ENCODE measurements at places on chromosomes 1 and 21.

GRCh38 chr1:77831976-77832711 lies 52.7 kb downstream of the MIGA1 start:
- no peak for DNase-seq

DNA sequence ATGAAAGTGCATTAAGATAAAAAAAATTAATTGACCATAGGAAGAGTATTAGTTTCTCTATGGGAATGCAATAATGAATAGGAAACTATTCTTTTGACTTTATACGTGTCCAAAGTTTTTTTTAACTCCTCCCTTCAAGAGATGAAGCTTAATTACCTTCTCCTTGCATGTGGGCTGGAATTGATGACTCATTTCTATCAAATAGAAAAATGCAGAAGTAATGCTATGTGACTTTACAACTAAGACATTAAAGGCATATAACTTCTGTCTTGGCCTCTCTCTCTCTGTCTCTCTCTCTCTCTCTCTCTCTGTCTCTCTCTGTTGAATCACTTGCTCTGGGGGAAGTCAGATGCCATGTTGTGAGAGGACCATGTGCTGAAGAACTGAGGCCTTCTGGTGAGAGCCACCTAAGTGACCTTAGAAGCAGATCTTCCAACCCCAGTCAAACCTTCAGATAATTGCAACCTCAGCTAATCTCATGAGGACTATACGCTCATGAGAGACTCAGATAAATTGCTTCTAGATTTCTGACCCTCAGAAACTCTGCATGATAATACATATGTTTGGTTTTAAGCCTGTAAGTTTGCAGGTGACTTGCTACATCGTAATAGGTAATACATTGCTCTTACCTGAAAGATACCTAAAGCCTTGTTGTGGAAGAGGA lies 414.2 kb downstream of the KCNT2 start:
- DNase-seq, result no peak

- no peak for DNase-seq
Observed at GRCh38 chr21:19123053-19123452, 719.5 kb upstream of the TMPRSS15 start.

- DNase-seq, result no peak
Observed at GRCh38 chr1:76961181-76961819, 94.0 kb downstream of the ST6GALNAC5 start.

DNA sequence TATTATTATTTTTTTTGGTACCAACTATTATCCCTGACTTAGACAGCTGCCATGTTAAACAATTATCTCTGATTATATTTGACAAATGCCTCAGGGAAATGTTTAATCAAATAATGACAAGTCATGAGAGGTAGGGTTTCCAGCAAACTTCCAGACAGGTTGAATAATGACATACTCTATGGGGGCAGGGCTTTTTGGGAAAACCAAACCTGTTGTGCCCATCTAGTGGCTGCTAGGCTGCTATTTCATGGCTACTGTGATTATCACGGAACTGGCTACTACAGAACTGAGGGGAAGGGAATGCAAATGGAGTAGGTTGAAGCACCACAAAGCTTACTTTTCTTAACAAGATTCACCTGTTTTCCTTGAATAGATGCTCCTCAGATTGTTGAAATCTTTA lies 77.6 kb downstream of the DUSP10 start:
- DNase-seq, result no peak

DNA sequence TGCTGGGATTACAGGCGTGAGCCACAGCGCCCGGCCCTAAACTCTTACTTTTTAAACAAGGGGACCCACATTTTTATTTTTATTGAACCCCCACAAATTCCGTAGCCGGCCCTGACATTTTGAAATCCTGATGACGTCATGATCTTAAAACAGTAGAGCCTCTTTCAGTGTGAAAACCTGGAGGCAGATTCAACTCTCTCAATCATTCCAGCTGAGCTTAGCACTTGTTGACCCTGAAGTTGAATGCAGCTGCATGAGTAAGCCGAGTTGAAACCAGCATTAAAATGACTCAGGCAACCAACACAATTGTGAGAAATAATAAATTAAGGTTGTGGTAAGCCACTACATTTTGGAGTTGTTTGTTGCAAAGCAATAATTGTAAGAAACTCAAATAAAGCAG lies 93.9 kb upstream of the ADGRL4 start:
- DNase-seq, result no peak

DNA sequence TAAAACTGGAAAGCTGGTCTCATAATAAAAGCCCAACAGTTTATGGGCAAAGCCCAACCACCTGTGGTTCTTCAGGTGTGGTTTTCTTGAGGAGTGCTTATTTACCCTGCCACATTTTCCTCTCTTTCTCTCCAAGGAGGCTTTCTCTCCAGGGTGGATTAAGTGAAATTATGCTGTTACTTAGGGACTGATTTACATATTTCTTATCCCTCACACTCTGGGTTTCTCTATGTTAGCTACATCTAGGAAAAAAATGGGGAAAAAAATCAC lies 4.8 kb downstream of the TBX19 start:
- DNase-seq, result no peak

GRCh38 chr1:1191734-1192133 lies 14.7 kb downstream of the TNFRSF18 start:
- no peak for DNase-seq

DNA sequence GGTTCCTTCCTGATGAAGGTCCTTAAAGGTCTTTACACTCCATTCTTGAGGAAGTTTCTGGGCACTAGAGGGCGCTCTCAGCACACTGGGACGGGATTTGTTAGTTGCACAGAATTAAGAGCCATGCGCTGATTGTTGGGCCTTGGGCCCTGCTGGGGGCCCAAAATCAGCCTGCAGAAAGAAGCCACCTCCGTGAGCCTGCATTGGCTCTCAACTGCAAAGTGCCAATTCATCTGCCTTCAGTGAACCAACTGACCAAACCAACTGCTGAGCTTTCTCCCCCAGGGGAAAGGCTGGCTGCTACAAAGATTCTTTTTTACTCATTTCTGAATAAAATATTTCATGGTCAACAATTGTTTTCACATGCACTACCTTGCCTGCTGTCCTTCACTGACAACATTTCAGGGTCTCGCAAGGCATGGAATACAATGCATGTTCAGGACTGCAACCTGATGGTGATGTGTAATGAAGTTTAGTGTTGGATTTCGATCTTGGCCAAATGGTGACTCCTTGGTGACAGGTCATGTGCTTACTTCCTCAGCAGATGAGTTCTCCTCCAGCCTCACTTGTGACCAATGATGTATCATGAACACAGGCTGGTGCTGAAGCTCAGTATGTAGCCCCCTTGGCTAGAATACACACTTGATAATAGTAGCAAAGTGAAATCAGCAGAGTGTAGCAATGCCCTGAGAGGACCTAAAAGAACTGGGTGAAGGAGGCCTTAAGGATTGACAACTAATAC lies 45.7 kb upstream of the PRDX6 start:
- DNase-seq, result peak; percentile 84

DNA sequence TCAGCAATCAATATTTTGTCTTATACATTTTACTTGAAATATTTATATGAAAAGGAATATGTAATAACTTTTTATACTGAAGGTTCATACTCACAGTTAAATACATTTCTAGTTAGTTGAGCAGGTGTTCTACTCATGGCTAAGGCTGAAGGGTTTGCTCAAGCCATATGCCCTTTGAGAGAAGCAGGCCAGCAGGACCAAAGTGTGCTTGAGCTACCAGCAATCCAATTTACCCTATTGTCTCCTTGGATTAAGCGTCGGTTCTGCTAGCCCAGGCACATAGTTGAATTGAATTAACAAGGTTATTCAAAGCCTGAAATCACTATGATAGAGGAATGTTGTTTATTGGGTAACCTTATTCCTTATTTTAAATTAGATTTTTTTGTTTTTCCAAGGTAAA lies 151.5 kb upstream of the BACE2 start:
- no peak for DNase-seq

- DNase-seq, result peak; percentile 66
Observed at GRCh38 chr1:227796359-227796915, 19.0 kb upstream of the PRSS38 start.

- DNase-seq, result no peak
Observed at GRCh38 chr1:108121358-108122143, 78.6 kb downstream of the SLC25A24 start.

DNA sequence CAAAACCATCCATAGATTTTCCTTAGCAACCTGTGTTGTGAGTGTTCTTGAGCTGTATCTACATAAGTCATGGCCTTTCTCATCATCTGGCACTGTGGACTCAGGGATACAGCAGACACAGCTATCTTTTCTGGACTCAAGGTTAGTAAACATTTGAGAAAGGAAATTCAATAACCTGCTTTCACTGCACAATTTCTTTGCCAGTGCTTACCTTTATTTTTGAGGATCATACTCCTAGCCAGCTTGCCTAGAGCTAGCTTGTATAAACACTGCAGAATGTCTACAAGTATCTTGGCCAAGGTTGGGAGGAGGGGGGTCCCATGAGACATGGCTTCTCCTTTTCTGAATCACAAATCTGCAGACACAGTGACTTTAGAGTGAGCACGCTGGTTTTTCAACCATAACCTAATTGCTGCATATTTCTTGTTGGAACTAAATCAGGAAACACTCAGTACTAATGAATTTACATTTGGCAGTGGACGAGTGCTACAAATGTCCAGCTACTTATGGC lies 27.2 kb downstream of the ADAMTS5 start:
- DNase-seq, result no peak

- no peak for DNase-seq
Observed at GRCh38 chr1:228131766-228132165, 8.3 kb upstream of the GUK1 start.

DNA sequence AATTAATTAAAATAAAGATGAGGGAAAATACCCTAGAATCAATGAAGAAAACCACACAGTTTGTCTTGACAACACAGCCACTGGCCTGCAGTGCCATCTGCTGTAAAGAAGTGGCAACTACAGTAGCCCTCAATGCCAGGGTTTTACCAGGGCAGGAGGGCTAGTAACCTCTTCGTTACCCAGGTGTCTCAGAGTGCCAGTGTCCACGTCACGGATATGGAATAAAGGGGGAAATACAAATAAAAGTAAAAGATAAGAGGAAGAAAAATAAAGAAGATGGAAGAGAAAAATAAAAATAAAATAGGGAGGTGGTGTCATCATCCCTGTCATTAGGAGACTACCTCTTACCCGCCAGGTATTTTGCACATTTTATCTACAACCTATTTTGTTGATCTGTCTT lies 14.2 kb upstream of the SLC44A3 start:
- no peak for DNase-seq

GRCh38 chr1:5934058-5934884 lies 58.0 kb downstream of the NPHP4 start:
- no peak for DNase-seq

DNA sequence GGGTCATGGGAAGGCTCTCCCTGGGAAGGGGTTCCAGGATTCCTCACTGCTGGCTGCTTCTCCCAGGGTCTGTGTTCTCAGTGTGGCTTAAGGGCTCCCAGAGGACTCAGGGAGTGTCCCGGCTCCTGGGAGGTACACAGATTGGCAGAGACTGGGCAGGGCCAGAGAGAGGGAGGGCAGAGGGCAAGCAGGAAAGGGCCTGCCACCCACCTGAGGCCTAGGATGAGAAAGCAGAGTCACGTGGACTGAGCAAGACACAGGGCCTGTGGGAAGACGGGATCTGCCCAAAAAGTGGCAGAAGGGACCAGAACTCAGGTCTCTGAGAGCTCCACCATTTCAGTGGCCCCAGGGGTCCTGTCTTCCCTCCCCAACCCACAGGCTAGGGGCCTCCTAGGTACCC lies 871 bp downstream of the SLFNL1 start:
- no peak for DNase-seq

DNA sequence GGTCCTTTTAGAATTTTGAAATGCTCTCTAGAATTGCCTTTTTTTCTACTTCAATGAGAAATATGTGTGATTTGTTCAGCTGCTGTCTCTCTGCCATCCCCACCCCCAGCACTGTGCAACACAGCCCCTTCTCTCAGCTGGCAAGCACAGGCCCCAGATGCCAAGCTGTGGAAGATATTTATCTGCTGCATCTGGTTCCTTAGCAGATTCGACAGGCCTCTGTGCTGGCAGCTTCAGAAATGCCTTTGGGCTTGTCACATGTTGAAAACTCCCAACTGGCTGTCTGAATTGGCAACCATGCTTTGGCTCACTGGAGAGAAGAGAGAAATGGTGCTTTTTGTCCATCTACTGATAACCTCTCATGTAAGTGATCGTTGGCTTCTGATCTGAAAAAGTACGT lies 206.7 kb upstream of the C1orf87 start:
- DNase-seq, result no peak

DNA sequence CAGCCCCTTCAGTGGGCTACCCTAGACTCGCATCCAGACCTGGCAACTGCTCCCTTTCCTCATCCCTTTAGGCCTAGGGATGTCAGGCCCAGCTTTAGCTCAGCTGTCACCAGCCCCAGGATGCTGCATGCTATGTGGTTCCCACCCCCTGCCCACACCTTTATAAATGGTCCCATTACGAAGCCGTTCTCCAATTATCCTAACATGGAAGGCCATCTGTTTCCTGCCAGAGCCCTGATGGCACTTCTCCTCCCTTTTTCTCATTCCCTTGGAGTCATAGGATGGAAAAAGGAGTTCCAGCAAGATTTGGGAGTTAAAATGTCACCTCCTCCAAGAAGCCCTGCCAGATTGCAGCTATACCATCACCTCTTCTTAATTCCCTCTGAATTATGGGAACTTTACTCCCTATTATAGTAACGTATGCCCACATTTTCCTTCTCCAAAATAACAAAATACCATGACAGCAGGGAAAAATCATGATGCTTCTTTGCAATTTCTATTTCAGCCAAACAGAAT lies 205.0 kb upstream of the GRIK3 start:
- DNase-seq, result no peak

DNA sequence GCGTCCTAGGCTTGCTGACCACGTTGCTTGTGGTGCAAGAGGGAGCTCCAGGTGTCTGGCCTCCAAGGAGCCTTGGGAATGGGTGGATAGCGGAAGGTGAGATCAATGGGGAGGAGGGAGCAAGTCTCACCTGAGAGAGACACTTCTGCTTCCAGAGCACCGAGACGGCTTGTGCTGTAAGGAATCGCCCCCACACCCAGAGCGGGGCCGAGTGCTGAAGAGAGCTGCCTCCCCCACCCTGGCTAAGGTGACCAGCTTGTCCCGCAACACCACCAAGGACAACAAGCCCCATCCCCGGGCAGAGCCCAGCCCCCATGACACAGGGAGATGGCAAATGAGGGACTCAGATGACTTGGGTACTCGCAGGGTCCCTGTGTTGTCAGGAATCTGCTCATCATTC lies 485.6 kb downstream of the NPHP4 start:
- DNase-seq, result no peak

DNA sequence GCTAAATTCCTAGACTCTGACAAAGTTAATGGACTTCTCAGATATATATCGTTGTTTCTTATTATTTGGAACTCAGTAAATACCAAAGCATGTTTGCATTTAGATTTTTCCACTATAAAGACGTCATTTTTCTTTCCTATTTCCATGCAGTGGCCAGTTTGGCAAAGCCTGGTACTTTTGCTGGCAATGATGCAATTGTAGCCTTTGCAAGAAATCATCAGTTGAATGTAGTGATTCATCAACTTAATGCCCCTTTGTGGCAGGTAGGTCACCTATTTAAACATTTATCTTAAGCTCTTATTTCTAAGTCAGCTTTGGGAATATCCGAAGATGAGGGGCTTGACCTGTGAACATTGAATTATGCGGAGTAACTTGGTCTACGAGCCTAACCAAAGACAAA lies 12.0 kb downstream of the OTUD3 start:
- no peak for DNase-seq

All from type B pancreatic cell (in vitro differentiated cells).